ENCODE measurements at places on chromosomes 3 and 15. TPM values are rescaled to one million over a fixed set of nuclear protein-coding genes. Genes with fewer than 3 reads are reported as not detected.

RBPMS2 gene
- total RNA-seq: not detected

ARRDC4 gene
- total RNA-seq: 11.0 TPM

IL12A gene
- total RNA-seq: 0.89 TPM

CASR gene
- not detected for total RNA-seq

TRPM1 gene
- total RNA-seq: not detected

ATP13A5 gene
- total RNA-seq: not detected

GADL1 gene
- total RNA-seq: not detected

OXNAD1 gene
- 11.3 TPM for total RNA-seq

LAMB2 gene
- total RNA-seq: 896 TPM
